Fibroblast of villous mesenchyme (primary cell): ENCODE measurements at places on chromosomes 12 and 14. TPM values are rescaled to one million over a fixed set of nuclear protein-coding genes. Genes with fewer than 3 reads are reported as not detected.

BEST3 gene
- under 0.01 TPM in 1 of 2 replicates, not detected in the other for total RNA-seq

RACGAP1 gene
- total RNA-seq = 36.1 and 69.1 TPM in 2 replicates

NOP9 gene
- 24.5 and 29.4 TPM in 2 replicates for total RNA-seq

IL31 gene
- not detected in 2 replicates for total RNA-seq

ANG gene
- total RNA-seq = 1.7 and 4.5 TPM in 2 replicates

ADAMTS20 gene
- total RNA-seq = under 0.01 TPM in 2 replicates

TRHDE gene
- 20.9 and 33.7 TPM in 2 replicates for total RNA-seq

GYS2 gene
- total RNA-seq = not detected in 2 replicates

CLEC9A gene
- total RNA-seq = not detected in 2 replicates

- DNase-seq = peak; percentile 19
These were observed 74.5 kb upstream of the DYNC1H1 start for GRCh38 chr14:101889898-101890297.

DNA sequence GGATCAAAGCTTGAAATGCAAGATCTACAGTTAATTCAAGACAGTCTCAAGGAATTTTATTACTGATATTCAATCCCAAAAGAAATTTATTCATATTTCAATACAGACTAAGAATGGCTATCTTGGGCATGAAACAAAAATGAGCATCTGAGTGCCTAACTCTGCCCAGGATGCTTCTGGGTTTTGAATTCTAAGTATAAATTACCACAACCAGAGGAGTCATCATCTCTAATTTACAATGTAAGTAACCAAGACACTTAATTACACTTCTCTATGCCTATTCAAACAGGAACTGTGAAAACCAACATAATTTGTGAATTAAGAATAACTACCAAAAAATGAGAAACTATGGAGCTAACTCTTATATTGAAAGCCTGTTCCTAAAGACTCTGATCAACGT, 14.1 kb downstream of the OSBPL8 start:
- DNase-seq = no peak

DNA sequence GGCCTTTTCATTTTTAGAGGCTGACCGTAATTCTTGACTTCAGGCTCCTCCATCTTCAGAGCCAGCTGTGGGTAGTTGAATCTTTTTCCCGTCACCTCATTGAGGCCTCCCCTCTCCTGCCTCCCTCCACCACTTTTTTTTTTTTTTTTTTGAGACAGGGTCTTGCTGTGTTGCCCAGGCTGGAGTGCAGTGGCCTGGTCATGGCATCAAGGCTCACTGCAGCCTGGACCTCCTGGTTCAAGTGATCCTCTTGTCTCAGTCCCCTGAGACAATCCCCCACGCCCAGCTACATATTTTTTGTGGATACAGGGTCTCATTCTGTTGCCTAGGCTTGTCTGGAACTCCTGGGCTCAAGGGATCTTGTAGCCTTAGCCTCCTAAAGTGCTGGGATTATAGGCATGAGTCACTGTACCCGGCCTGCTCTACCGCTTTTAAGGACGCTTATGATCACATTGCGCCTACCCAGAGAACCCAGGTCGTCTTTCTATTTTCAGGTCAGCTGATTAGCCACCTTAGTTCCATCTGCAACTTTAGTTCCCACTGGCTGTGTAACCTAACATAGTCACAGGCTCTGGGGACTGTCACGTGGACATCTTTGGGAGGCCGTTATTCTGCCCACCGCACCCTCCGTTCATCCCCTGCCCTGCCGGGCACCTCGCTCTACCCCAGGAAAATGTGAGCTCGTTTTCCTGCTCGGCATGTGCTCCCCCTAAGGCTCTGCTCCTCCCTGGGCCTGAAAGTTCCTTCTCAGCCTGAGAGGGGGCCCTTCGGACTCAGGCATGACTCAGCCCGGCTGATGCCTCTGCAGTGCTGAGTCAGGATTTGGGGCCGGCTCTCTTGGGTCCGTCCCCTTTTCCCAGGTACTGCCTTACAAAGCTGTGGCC, 13.4 kb downstream of the TNFAIP2 start:
- DNase-seq = peak; percentile 85

- DNase-seq = peak; percentile 10
These were observed 708.5 kb downstream of the C12orf50 start for GRCh38 chr12:87320724-87321123.

- DNase-seq = peak; percentile 21
These were observed 224.0 kb downstream of the TTC6 start for GRCh38 chr14:37819155-37820015.

DNA sequence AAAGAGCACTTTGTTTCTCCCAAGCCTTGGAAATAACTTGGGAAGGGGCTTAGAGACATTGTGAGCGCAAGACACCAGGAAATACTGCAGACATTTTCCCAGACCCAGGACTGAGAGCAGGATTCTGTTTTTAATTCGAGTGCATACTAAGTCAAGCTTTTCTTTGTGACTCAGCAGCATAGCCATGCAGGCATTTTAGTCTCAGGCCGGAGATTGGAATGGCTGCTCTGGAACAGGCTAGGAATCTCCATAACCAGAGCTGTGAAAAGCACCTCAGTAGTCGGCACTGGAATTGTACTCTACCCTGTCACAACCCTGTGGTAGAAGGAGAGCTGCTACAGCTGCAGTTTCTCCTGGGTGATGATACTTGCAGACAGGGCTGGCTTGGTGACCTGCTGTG, 28.9 kb upstream of the GARIN6 start:
- DNase-seq = no peak

DNA sequence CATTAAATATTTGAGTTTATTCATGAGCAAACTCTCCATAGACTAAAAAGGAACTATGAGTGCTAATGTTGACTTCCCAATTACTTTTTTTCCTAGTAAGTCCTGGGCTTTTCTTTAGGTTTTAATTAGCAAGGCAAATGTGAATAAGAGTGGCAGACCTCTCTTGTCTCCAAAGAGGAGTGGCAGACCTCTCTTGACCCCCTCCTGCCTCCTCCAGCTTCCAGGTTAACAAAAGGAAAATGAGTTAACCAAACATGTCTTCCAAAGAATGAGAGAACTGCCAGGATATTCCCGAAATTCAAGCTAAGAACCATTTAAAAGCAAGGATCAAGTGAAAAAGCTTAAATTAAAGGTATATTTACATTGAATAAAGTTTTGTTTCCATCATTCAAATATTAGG, 253.2 kb downstream of the MDGA2 start:
- no peak for DNase-seq

DNA sequence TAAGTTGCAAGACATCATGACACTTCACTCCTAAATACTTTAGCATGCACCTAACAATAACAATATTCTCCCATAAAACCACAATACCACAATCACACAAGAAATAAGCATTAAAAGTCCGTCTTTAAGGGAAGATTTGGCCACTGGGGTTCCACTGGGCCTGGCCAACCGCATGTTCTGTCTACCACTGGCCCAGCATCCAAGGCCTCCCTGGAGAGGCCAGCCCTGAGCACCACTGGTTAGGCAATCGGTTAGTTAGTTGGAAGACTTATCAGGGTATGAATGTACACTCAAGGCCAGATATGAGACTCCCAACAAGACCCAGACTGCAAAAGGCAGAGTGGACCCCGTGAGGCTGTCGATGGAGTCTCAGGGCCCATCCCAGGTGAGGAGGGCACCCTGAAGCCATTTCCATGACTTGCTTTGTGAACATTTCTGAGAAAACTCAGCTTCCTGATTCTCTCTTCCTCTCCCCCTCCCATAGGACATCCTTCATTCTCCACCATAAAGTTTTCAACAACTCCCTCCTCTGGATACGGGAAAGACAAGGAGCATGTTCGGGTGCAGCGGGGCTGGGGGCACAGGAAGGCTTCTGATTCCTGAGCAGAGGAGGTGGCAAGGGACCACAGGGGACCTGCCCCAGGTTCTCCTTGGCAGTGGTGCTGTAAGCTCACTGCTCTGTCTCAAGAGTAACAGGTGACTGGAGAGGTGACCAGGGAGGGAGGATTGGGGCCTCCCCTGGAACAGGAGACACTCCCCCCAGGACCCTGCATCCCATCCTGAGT, 5.9 kb downstream of the PXN start:
- peak; percentile 54 for DNase-seq

DNA sequence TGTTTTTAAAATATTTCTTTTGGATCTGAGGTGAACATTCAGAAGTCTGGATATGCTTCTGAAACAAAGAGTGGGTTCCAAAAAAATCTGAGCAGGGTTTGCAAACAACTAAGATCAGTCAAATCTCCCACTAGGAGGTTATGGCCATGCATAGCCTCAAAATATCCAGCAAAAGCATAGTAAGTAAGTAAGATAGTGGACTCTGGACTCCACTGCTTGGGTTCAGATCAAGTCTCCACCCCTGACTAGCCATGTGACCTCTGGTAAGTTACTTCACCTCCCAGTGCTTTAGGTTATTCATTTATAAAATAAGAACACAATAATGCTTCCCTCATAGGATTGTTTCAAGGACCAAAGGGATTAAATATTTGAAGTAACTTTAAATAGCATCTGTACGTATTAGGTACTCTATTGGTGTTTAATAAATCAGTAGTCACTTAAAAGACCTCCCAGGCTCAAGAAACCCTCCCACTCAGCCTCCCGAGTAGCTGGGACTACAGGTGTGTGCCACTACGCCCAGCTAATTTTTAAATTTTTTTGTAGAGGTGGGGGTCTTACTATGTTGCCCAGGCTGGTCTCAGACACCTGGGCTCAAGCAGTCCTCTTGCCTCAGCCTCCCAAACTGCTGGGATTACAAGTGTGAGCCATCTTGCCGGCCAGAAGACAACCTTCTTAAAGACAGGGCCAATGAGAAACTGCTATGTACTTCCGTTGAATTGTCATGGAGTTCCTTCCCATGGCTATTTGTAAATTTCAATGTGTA, 95.7 kb upstream of the SOX5 start:
- no peak for DNase-seq

DNA sequence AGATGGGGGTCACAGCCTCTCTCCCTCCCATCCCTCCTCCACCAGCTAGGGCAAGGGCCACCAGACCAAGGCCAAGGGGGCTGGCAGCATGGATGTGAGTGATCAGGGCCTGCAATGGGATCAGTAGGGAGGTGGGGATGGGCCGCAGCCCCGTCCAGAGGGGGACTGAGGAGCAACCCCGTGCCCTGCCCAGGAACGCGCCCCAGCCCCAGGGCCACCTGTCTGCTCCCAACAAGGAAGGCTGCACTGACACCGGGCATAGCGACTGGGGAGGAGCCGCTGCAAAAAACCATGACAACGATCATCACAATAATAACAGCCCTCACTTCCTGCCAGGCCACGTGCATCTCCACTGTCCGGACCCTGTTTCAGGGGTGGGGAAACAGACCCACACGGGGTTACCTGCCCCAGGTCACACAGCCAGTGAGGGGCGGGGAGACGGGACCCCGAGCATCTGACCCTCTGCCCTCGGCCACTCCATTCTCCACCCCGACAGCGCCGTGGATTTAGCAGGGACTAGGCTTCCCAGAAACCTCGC, 24.3 kb downstream of the NCOR2 start:
- peak; percentile 62 for DNase-seq

- DNase-seq = peak; percentile 6
These were observed 104.5 kb downstream of the MYRFL start for GRCh38 chr12:69929531-69929930.

GRCh38 chr12:127414636-127415035, 852.3 kb upstream of the TMEM132C start:
- DNase-seq = no peak

GRCh38 chr12:69383074-69383473, 23.5 kb downstream of the YEATS4 start:
- no peak for DNase-seq

DNA sequence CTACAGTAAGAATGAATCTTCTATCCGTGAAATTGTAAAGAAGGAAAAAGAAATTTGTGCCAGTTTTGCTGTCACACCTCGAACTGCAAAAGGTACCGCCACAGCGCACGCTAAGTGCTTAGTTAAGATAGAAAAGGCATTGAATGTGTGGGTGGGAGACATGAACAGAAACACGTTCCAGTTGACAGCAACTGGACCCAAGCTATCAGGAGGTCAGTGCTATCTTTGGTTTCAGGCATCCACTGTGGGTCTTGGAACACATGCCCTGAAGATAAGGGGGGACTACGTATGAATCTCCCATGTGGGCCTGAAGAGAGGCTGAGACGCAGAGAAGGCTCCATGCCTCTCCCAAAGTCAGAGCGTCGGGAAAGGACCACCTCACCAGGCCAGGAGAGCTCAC, 9.8 kb downstream of the IFFO1 start:
- DNase-seq = no peak

- no peak for DNase-seq
These were observed 7.1 kb downstream of the IFNG-AS1 start for GRCh38 chr12:67996347-67996746.

- no peak for DNase-seq
These were observed 1077.2 kb downstream of the BCL11B start for GRCh38 chr14:98194821-98195220.

DNA sequence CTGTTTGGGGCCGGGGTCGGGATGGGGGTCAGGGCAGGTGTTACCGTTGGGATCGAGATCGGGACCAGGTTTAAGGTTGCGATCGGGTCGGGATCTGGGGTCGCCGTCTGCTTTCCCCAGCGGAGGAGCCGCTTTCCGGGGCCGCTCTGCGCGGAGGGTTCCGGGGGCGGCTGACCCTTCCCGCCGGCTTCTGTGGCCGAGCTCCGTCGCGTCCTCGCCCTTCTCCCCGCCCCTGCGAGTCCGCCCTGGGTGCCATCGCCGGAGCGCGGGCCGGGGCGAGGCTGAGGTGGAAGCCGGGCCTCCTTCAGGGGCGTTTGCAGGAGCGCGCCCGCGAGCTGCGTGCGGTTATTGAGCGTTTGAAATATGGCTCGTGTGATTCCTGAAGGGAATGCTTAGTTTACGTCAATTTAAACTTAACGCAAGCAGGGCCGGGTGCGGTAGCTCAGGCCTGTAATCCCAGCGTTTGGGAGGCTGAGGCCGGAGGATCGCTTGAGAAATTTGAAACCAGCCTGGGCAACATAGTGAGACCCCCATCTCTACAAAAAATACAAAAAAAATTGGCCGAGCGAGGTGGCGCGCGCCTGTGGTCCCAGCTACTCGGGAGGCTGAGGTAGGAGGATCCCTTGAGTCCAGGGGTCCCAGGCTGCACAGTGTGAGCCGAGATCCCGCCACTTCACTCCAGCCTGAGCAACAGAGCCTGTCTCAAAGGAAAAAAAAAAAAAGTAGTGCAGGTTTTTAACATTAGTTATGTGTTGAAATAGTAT, 620 bp downstream of the PGAM5 start:
- peak; percentile 41 for DNase-seq

GRCh38 chr12:123634142-123634561, 523 bp downstream of the GTF2H3 start:
- no peak for DNase-seq

GRCh38 chr12:3752741-3753486, at the start of gene CRACR2A:
CRACR2A (minus strand) TSS chr12:3753109; CDS start chr12:3696999, 56,110 bp downstream.
- DNase-seq = peak; percentile 65

GRCh38 chr12:108983227-108983626, 37.6 kb downstream of the SVOP start:
- DNase-seq = no peak
